Uterus (tissue), 4 donors: ENCODE measurements at places on chromosomes 4 and X. TPM values are rescaled to one million over a fixed set of nuclear protein-coding genes. Genes with fewer than 3 reads are reported as not detected.

SPINK2 gene
- total RNA-seq = not detected

DNA sequence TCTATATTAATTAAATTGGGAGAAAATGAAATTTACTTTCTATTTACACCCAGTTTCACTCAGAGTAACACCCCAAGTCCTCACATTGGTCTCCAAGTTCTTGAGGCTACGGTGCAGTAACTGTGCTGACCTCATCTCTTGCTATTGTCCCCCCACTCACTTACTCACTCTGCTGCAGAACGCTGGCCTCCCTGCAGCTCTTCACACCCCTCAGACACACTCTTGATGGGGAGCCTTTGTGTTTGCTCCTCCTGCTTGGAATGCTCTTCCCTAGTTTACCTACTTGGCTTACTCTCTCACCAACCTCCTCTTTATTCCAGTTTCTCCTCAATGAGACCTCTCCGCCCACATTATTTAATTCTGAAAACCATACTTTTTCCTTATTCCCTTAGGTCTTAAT lies 22.2 kb upstream of the SPARCL1 start:
- H3K4me3 ChIP-seq = no peak overlapping the region
- no peaks in the 10 kb centered on the region for H3K4me1 ChIP-seq
- DNase-seq = no peak
- no peaks in the 10 kb centered on the region for H3K36me3 ChIP-seq
- H3K27me3 ChIP-seq = no peaks in the 10 kb centered on the region

SOX3 gene
- not detected for total RNA-seq

MAMLD1 gene
- 20.6 TPM for total RNA-seq

TLR10 gene
- not detected for total RNA-seq

- H3K4me3 ChIP-seq = peak overlapping the region; percentile 64
- peak overlapping the region; percentile 82 for H3K27ac ChIP-seq
- H3K4me1 ChIP-seq = no peaks in the 10 kb centered on the region
- no peak for DNase-seq
Measured at GRCh38 chrX:155215443-155216178, 649 bp upstream of the VBP1 start.

PDZD4 gene
- total RNA-seq = 12.6 TPM

- H3K27me3 ChIP-seq = no peaks in the 10 kb centered on the region
- DNase-seq = no peak
- no peak overlapping the region for H3K4me3 ChIP-seq
- no peak overlapping the region for H3K27ac ChIP-seq
Measured at GRCh38 chrX:2679534-2680485, 11.3 kb upstream of the CD99 start.

DNA sequence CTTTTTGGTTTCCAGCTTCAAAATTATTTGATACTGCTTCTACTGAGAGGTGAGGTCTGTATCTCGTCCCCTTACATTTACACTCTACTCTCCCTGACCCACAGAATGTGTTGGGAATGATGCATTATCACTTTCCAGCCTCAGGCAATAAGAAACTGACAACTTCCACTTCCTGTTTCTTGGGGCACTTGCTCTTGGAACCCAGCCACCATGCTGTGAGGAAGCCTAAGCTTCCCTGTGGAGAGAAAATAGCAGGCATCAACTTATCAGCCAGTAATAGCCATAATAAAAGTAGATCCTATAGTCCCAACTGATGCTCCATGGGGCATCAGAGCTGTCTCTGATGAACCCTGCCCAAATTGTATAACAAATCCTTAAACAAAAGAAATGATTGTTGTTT lies 32.6 kb downstream of the RELL1 start:
- no peak overlapping the region for H3K27ac ChIP-seq
- no peaks in the 10 kb centered on the region for H3K36me3 ChIP-seq
- no peak for DNase-seq

DNA sequence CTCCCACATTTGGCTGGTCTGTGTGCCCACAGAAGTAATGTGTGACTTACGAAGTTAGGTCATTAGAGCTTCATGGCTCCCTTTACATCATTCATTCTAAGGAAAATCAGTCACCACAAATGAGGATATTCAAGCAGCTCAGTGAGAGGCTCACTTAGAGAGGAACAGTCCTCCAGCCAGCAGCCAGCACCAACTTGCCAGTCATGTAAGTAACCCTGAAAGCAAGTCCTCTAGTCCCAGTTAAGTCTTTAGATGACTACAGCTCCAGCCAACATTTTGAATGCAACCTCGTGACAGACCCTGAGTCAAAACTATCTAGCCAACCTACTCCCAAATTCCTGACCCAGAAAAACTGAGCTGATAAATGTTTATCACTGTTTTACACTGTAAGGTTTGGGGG lies 71.3 kb downstream of the LRBA start:
- H3K4me3 ChIP-seq = no peak overlapping the region
- H3K27ac ChIP-seq = no peak overlapping the region

DNA sequence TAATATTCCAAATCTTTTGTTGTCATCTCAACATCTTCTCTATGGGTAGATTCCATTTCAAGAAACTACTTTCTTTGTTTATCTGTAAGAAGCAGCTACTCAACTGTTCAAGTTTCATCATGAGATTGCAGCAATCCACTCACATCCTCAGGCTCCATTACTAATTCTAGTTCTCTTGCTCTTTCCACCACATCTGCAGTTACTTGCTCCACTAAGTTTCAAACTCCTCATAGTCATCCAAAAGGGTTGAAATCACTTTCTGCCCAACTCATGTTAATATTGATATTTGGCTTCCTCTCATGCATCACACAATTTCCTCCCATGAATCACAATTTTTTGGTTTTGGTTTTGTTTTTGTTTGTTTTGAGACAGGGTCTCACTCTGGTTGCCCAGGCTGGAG lies 35.7 kb downstream of the ADH5 start:
- H3K27ac ChIP-seq = no peak overlapping the region
- H3K4me1 ChIP-seq = no peaks in the 10 kb centered on the region
- H3K4me3 ChIP-seq = no peak overlapping the region
- H3K27me3 ChIP-seq = no peaks in the 10 kb centered on the region
- no peak for DNase-seq

SPANXD gene
- total RNA-seq = not detected

DOK7 gene
- total RNA-seq = not detected

DNA sequence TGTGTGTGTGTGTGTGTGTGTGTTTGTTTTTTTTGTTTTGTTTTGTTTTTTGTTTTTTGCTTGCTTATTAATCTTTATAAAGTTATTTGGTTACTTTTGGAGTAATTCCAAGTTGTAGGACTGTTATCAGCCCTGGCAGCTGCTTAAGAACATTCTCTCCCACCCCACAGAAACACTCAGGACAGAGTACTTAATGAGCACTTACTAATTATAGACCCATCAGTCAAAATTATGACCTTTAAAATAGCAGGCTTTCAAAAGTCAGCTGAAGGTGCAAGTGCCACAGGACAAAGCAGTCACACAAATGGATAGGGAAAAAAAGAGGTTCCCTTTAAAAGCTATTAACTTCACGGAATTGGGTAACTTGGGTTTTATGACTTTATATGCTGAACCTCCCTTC lies 69.0 kb downstream of the BEND2 start:
- no peaks in the 10 kb centered on the region for H3K27me3 ChIP-seq
- H3K4me3 ChIP-seq = no peak overlapping the region
- H3K27ac ChIP-seq = no peak overlapping the region
- H3K36me3 ChIP-seq = no peaks in the 10 kb centered on the region
- DNase-seq = no peak
- H3K4me1 ChIP-seq = no peaks in the 10 kb centered on the region

PDCL2 gene
- total RNA-seq = not detected

DNA sequence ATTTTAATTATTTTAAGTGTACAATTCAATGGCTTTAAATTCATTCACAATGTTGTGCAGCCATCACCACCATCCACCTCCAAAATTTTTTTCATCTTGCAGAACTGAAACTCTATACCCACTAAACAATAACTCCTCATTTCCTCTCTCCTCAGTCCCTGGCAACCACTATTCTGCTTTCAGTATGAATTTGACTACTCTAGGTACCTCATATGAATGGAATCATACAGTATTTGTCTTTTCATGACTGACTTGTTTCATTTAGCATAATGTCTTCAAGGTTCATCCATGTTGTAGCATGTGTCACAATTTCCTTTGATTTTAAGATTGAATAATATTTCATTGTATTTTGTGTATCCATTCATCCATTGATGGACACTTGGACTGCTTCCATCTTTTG lies 46.9 kb downstream of the KIF4A start:
- no peak overlapping the region for H3K4me3 ChIP-seq
- no peak overlapping the region for H3K27ac ChIP-seq
- no peaks in the 10 kb centered on the region for H3K36me3 ChIP-seq
- no peaks in the 10 kb centered on the region for H3K4me1 ChIP-seq

GRCh38 chr4:110196871-110197528 lies 1.4 kb downstream of the ELOVL6 start:
- H3K27ac ChIP-seq = peak overlapping the region; percentile 91
- no peaks in the 10 kb centered on the region for H3K4me1 ChIP-seq
- peak overlapping the region; percentile 49 for H3K4me3 ChIP-seq
- no peaks in the 10 kb centered on the region for H3K36me3 ChIP-seq

GPR50 gene
- total RNA-seq = not detected

DNA sequence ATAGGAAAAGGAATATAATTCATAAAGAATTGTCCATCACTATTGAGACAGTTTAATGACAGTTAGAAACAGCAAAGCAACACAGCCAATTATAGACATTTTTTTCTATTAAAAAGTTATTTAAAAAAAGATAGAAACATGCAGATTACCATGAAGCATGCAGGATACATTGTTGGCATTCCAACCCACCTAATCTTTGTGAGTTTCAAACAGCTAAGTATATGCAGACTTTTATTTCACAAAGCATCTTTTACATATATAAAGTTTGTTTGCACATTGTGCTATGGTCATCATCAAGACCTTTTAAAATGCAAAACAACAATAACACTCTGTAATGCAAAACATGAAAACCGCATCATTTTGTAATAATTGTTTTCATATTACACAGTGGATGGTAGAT lies 125.9 kb upstream of the ETNPPL start:
- DNase-seq = no peak
- H3K27ac ChIP-seq = no peak overlapping the region
- no peaks in the 10 kb centered on the region for H3K27me3 ChIP-seq
- H3K36me3 ChIP-seq = no peaks in the 10 kb centered on the region

LRAT gene
- 3.8 TPM for total RNA-seq

SLC25A53 gene
- total RNA-seq = not detected

- no peaks in the 10 kb centered on the region for H3K27me3 ChIP-seq
- no peaks in the 10 kb centered on the region for H3K36me3 ChIP-seq
- no peak overlapping the region for H3K27ac ChIP-seq
- H3K4me3 ChIP-seq = no peak overlapping the region
Measured at GRCh38 chrX:95441836-95442235, 1242.8 kb upstream of the DIAPH2 start.

GRCh38 chrX:7316280-7316679 lies 168.3 kb upstream of the PUDP start:
- no peak overlapping the region for H3K4me3 ChIP-seq
- H3K27me3 ChIP-seq = no peaks in the 10 kb centered on the region
- no peak for DNase-seq
- H3K27ac ChIP-seq = no peak overlapping the region

GRCh38 chr4:2212831-2213230 lies 29.1 kb downstream of the HAUS3 start:
- no peaks in the 10 kb centered on the region for H3K27me3 ChIP-seq
- H3K36me3 ChIP-seq = no peaks in the 10 kb centered on the region

HSD17B13 gene
- total RNA-seq = not detected

DNA sequence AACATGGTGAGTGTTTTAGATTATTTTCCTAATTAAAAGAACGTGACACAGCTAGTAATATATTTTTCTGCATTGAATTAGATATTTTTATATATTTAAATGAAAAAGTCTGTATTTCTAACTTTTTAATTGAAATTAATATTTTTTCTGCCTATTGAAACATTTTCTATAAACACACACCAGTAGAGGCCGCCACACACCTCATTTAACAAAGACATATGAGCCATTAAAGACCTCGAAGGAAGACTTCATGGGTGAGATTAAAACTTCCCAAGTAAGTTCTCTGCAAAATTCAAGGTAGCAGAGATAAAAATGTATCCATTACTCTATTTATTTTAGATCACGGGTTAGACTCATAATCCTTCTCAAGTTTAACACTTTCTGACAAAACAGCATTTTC lies 8.3 kb downstream of the SLITRK2 start:
- no peak overlapping the region for H3K27ac ChIP-seq
- H3K27me3 ChIP-seq = no peaks in the 10 kb centered on the region
- no peaks in the 10 kb centered on the region for H3K36me3 ChIP-seq
- DNase-seq = no peak
- no peaks in the 10 kb centered on the region for H3K4me1 ChIP-seq

DNA sequence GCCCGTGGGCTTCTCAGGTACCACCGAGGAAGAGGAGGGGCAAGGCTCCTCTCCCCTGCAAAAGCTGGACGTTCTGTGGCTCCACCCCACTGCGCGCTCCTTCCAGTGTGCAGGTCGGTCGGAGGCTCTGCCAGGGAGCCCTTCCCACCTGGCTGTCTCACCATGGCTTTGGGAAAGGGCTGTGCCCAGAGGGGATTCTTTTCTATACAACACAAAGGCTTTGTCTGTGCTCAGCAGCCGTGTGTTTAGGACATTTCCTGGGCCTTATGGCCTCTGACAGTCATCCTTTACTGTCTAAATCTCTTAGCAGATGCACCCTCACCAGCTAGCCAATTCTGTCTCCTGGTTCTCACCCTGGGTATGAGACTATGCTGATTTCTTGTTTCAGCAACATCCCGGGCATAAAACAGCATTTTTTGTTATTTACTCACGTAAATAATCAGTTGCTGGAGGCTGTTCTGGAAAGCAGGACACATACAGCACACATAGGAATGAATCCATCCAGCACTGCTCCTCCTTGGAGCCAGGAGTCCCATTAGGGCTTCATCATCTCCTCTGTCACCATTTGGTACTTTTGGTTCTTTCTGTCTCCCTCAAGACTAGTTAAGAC lies 20.4 kb upstream of the ATXN3L start:
- no peaks in the 10 kb centered on the region for H3K36me3 ChIP-seq
- no peaks in the 10 kb centered on the region for H3K4me1 ChIP-seq
- H3K27ac ChIP-seq = peak overlapping the region; percentile 52

PAGE2 gene
- total RNA-seq = not detected

HTRA3 gene
- 30.6 TPM for total RNA-seq

DNA sequence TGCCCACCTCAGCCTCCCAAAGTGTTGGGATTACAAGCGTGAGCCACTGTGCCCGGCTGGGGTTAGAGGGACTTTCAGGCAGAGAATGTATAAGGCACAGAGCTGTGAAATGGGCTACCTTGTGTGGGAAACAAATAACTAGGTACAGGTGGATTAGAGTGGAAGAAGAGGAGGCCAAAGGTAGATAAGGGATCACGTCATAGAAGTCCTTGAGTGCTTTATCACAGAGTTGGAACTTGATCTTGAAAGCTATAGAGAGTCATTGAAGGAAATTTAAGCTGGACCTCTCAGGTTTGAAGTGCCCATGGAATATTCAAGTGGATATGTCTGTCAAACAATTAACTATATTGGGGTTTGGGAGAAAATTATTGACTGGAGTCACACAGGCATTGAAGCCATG lies 8.4 kb downstream of the N4BP2 start:
- no peaks in the 10 kb centered on the region for H3K4me1 ChIP-seq
- no peak overlapping the region for H3K27ac ChIP-seq
- no peak overlapping the region for H3K4me3 ChIP-seq
- no peaks in the 10 kb centered on the region for H3K36me3 ChIP-seq
- H3K27me3 ChIP-seq = no peaks in the 10 kb centered on the region

GRCh38 chrX:132266583-132267355 lies 47.5 kb upstream of the RAP2C start:
- DNase-seq = peak; percentile 28
- H3K4me1 ChIP-seq = no peaks in the 10 kb centered on the region
- H3K36me3 ChIP-seq = no peaks in the 10 kb centered on the region
- no peaks in the 10 kb centered on the region for H3K27me3 ChIP-seq
- H3K4me3 ChIP-seq = no peak overlapping the region
- peak overlapping the region; percentile 64 for H3K27ac ChIP-seq

PDLIM5 gene
- 571 TPM for total RNA-seq

- H3K4me3 ChIP-seq = no peak overlapping the region
- no peak for DNase-seq
- H3K36me3 ChIP-seq = no peaks in the 10 kb centered on the region
Measured at GRCh38 chrX:14359316-14359715, 170.0 kb upstream of the GLRA2 start.
